ENCODE measurements at places on chromosomes 7 and 10.

DNA sequence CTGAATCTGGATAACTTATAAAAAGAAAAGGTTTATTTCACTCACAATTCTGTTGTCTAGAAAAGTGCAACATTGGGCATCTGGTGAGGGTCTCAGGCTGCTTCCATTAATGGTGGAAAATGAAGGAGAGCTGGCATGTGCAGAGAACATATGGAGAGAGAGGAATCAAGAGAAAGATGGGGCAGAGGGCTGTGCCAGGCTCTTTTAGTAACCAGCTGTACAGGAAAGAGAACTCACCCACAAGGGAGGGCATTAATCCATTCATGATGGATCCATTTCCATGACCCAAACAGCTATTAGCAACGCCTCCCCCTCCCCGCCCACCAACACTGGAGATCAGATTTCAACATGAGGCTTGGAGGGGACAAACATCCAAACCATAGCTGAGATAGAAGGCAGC lies 61.7 kb upstream of the LYZL1 start:
- DNase-seq: no peak

DNA sequence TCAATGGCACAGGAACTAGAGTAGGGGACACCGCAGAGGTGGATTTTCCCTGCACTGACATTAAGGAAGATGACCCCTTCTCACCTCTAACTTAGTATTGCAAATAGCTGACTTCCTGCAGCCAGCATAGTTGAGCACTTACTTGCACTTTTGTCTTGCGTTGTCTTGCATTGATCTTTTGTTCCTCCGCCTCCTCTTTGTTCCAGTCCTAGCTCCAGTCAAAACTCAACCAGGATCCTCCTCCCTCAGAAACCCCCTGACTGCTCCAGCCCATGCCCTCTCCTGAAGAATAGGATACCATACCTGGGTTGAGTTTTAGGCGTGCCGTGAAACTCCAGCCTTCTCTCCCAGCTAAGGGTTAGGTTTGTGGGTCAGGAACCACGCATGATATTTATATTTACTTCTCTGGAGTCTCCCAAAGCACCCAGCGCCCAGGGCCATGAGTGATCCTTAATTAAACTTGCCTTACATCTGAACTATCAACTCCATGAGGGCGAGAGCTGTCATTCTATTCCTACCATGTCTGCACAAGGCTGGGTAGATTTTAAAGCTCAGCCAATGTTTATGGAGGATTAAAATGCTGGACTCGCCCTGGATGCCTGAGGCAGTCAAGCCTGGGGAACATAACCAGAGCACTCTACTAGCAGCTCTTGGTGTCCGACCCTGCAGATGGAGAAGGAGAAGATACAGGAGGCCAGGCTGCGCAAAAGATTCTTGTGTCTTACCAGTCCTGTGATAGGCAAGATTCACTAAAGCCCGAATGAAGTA lies 14.1 kb downstream of the ZNF467 start:
- DNase-seq: no peak

DNA sequence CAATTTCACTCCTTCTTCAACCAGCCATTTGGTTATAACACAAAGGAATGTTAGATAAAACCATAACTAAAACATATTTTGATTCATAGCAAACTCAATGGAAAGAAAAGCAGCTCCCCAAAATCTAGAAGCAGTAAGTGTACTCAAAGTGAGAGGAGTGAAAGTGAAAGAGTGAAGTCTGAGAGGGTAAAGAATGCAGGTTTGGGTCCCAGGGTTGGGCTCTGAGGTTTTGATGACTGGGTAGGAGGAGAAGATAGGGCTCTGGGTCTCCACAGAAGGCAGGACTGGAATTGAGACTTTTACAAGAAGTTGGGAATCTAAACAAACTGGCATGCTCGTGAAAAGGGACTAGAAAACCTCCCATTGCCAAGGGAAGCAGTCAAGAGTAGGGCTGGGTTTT lies 85.4 kb upstream of the RSU1 start:
- no peak for DNase-seq

DNA sequence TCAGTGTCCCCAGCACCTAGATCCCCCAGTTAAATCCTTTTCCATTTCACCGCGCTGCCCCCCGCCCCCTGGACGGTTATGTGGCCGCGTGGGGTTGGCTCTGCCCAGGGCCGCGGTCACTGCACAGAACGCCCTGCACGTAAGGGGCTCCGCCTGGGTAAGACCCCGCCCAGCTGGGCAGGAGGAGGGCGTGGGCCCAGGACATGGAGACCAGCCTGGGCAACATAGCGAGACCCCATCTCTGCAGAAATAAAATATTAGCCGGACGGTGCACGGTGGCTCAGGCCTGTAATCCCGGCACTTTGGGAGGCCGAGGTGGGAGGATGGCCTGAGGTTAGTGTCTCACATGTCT lies 650 bp upstream of the ZFAND2A start:
- DNase-seq: no peak

- DNase-seq: no peak
Observed at GRCh38 chr10:132450825-132451505, 54.0 kb downstream of the PWWP2B start.

- DNase-seq: no peak
Observed at GRCh38 chr7:74017125-74017524, 10.8 kb upstream of the ELN start.

- DNase-seq: no peak
Observed at GRCh38 chr7:39434012-39434411, 132.2 kb upstream of the YAE1 start.

GRCh38 chr10:131849591-131850382 lies 51.0 kb upstream of the PPP2R2D start:
- DNase-seq: no peak

GRCh38 chr7:50699143-50699542 lies 83.6 kb downstream of the GRB10 start:
- no peak for DNase-seq

DNA sequence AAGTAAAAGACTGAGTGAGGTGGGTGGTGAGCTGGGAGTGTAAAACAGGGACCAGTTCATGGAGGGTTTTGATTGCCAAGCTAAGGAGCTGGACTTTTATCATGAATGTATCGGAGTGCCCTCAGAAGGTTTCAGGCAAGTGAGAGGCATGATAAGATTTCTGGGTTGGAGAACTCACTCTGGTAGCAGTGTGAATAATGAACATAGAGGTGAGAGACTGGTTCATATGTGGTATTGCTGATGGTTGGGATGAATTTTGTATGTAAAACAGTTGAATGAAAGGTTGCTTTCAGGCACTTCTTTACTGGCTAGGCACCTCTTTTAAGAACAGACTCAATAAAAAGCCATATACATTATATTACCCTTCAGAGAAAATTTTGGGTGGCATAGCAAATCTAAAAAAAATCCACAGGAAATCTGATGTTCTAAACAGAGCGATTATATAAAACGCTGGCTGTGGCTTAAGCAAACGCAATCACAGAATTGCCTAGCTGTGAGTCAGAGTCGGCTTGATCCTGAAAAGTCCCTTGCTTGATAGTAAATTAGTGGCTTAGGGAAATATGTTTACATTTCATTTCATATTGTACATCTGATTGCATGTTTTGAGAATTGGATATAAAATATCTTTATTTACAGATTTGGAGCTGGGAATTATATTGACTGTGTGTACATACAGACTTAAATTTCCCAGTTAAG lies 92.9 kb upstream of the HDAC9 start:
- DNase-seq: no peak

GRCh38 chr10:62616885-62617590 lies 187.5 kb upstream of the ADO start:
- DNase-seq: no peak

GRCh38 chr7:12469568-12469967 lies 65.9 kb upstream of the VWDE start:
- DNase-seq: no peak

- DNase-seq: no peak
Observed at GRCh38 chr10:48316236-48316635, 9.8 kb downstream of the MAPK8 start.

- DNase-seq: no peak
Observed at GRCh38 chr7:7761340-7761973, 43.0 kb upstream of the RPA3 start.

DNA sequence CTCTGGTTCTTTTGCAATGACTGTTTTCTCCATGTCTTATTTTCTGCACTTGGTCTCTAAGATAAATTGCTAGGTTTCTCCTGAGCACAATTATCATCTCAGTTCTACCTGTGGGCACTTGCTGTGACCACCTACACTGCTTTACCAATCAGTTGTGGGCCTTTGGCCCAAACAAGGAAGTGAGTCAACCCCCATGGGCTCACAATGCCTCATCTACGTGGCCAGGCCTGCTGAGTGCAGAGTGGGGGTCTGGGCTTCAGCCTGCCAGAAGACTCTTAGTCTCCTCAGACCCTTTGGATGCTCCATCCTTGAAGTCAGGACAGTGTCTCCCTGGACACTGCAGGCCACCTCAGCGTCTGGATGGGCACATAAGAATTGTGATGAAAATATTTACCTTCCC lies 20.3 kb downstream of the SCART1 start:
- DNase-seq: no peak

GRCh38 chr7:37201876-37202198 lies 246.8 kb downstream of the ELMO1 start:
- DNase-seq: no peak

- no peak for DNase-seq
Observed at GRCh38 chr10:4488904-4489303, 337.1 kb upstream of the AKR1E2 start.

DNA sequence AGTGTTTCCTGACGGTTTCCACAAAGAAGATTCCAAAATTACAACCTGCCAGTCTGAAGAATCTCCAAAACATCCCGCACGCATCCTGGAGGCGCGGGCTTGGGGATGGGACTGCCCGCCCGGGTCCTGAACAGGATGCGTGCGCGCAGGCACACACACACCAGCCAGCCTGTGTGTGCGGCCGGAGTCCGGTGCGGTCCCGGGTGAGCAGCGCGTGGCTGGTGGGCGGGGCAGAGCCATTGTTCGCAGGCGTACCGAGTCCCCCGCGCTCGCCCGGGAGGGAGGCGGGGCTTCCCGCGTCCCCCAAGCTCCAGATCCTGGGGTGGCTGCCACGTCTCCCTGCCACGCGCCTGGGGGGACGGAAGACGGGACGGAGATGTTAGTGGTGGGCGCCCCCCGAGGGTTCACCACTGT lies 675 bp upstream of the SCD start:
- DNase-seq: no peak

- no peak for DNase-seq
Observed at GRCh38 chr7:73737491-73738219, 947 bp downstream of the ABHD11 start.

- DNase-seq: no peak
Observed at GRCh38 chr10:3622845-3623621, 162.0 kb downstream of the KLF6 start.

- DNase-seq: no peak
Observed at GRCh38 chr7:50355817-50356178, 51.3 kb downstream of the IKZF1 start.

DNA sequence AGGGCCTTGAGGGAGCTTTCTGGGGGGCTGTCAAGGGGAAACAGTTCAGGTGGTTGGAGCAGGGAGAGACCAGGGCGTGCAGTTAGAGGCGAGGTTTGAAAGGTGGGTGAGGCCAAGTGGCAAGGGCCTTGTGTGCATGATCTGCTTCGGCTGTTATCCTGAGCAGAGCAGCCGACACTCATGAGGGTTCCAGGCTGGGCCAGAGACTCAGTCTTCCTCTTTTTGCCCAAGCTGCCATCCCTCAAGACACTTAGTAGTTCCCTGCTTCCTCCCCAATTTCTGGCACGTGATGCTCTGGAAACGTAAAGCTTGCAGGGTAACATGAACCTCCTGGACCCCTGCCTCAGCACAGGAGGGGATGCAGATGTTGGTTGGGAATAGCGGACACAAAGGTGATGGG lies 44.1 kb downstream of the KLRG2 start:
- no peak for DNase-seq

DNA sequence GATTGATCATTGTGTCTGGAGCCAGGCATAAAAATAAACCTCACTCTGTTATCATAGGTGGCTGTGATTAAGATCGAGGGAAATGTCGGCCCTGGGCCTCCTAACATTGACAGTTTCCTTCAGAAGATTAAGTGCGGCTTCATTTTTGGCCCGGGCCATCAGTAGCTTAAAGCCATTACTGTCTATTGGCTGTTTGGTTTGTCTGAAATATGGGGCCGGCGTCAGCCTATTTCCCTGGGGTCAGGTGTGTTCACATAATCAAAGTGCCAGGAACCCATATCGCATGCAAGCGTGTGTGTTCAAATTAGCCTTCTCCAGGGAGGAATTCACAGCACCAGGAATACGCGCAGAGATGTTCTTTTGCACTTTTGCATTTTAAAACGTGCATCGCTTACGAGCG lies 114.7 kb downstream of the CUX1 start:
- no peak for DNase-seq

DNA sequence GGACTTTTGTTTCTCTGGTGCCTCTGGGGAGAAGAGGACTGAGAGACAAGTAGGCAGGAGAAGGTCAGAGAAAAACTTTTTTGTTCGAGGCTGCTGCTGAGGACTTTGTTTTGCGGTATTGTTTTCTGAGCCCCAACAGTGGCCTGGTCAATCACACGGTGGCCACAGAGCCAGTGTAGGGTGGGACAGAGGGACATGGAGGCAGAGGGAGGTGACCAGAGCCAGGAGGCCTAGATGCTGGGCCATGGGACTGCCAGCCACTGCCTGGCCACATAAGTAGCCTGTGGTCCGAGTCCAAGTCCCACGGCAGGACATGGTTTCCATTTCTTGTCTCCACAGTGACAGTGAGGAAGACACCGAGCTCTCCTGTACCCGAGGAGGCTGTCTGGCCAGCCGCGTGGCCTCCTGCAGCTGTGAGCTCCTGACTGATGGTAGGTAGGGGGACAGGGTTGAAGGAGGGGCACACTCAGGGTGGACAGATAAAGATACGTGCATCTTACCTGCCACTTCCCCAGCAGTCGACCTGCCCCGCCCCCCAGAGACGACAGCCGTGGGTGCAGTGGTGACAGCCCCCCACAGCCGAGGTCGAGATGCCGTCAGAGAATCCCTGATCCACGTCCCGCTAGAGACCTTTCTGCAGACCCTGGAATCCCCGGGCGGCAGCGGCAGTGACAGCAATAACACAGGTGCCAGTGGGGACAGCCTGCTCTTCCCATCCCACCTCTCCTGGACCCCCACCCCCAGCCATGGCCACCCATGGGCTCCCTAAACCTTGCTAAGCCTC lies 27.5 kb downstream of the SH2B2 start:
- no peak for DNase-seq

DNA sequence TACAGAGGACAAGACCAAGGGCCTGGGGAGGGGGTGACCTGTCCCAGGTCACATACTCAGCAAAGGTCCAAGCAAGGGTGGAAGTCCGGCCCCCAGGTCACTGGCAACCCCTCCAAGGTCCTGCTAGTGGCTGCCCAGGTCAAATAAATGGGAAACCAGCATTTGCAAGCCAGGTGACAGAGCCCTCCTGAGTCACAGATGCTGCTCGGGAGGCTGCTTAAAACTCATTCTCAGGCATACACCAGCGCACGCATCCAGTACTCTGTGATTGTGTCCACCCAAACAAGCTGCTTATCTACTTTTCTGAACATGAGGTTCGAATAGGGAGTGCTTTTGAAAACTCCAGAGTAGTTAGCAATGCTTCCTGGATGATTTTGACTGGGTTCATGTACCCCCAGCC lies 130.6 kb downstream of the TAX1BP1 start:
- DNase-seq: no peak

- no peak for DNase-seq
Observed at GRCh38 chr7:85292908-85293576, 106.2 kb upstream of the SEMA3D start.

- DNase-seq: no peak
Observed at GRCh38 chr7:80900583-80901576, 18.0 kb downstream of the SEMA3C start.

Data from cortex of kidney (tissue), 1 donor.